ENCODE measurements at places on chromosomes 12 and 14.

DNA sequence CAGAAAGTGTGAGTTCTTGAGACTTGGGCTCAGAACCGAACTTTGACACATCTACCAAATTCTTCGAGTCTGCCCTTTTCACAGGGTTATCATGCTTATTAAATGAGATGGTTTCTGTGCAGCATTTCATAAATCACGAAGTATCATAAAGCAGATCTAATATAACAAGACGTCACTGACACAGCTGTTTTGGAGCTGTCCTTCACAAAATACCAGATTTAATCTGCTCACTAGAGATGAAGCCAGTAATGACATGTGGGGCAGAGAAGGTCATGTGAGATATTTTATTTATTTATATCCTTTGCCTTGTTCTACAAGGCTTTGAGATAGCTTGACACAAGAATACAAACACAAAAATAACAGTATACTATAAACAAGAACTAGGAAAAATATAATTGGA lies 127.0 kb downstream of the RPAP3 start:
- no peak for DNase-seq

GRCh38 chr12:54750-55535 lies 11.6 kb upstream of the IQSEC3 start:
- DNase-seq = no peak

GRCh38 chr14:39615352-39615751 lies 183.1 kb upstream of the FBXO33 start:
- no peak for DNase-seq

- DNase-seq = no peak
Observed at GRCh38 chr14:105064721-105065143, 498 bp downstream of the GPR132 start.

GRCh38 chr14:49636866-49637265 lies 1.8 kb upstream of the DNAAF2 start:
- DNase-seq = no peak

- DNase-seq = no peak
Observed at GRCh38 chr14:51353901-51354300, 113.9 kb downstream of the TMX1 start.

- DNase-seq = peak; percentile 60
Observed at GRCh38 chr14:65170768-65171507, 68.6 kb upstream of the MAX start.

DNA sequence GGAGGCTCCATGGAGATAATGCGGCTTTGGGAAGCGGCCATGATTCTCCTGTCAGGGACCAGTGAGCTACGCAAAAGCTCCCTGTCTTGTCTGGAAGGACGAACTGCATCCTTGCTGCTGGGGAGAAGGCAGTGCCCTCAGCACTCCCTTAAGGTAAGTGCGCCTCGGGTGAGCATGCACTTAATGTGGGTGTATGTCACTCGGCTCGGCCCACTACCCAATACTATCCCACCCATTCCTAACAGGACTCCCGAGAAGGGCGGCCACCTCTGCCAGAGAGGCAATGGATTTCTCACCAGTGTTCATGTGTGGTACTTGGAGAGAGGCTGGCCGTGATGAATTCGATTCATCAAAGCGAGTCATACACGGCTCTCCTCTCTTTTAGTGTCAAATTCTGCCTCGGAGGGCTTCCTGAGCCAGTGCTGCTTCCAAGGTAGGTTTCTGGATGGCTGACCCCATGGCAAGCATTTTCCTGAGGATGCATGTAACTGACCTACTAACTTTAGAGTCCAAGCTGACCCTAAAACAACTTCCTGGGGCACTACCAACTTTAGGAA lies 151.7 kb upstream of the RTL1 start:
- DNase-seq = no peak

DNA sequence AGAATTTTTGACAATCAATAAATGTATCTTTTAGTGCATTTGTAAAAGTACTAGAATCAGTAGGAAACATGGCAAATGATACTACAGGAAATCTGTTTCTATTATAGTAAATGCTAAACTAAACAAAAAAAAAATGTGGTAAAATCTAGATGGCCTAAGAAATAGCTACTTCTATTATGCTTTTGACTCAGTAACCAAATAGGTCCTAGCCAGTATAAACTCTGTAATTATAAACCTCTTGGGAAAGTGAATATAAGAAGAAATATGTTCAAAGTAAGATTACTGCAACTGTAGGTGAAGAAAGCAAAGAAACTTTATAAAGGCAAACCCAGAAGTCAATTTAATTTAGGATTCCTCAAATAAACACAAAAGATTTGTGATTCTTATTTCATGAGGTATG lies 581.2 kb downstream of the LRFN5 start:
- DNase-seq = no peak

- no peak for DNase-seq
Observed at GRCh38 chr12:43066471-43066870, 476.9 kb upstream of the PRICKLE1 start.

GRCh38 chr12:107253361-107253760 lies 160.0 kb upstream of the CRY1 start:
- DNase-seq = no peak

- no peak for DNase-seq
Observed at GRCh38 chr12:104747955-104748354, 210.1 kb downstream of the SLC41A2 start.

- DNase-seq = no peak
Observed at GRCh38 chr14:59182641-59183040, 5.8 kb upstream of the DAAM1 start.

DNA sequence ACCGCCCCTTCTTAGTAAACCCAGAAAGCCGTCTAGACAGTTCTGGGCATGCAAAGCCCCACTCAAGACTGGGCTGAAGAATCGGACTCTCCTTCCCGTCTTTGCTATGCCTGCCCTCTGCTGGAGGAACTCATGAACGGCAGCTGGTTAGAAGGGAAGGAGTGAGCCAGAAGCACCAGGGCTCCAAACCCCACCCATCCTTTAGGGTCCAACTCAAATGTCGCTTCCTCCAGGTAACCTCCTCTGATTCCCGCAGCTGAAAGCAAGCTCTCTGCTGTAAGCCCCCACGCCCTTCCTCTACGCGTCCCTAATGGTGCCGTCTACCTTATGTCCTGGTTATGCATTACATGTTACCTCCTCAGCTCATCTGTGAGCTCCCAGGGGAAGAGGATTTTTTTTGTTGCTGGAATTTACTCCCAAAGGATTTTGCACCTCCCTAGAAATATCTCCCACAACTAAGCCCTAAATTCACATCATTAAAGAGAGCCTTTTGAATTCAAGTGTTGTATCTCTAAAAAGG lies 59.0 kb upstream of the SCN8A start:
- DNase-seq = peak; percentile 56

- no peak for DNase-seq
Observed at GRCh38 chr14:44291366-44291915, 215.6 kb downstream of the FSCB start.

DNA sequence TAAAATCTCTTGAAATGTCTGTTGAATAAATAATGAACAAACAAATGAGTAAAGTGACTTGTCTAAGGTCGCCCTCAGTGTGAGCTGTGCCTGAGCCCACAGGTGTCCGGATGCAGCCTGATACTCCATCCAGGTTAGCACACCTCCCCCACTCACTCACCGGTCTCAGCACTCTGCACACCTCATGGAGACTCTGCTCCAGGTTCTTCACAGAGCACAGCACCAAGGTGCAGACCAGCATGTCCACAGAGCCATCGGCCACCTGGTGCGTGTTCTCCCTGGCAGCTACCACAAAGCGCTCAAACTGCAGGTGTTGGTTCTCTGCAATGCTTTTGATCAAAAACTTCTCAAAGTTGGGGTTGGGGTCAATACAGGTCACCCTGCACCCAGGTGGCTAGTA lies 4.1 kb upstream of the KRT7 start:
- no peak for DNase-seq

- DNase-seq = no peak
Observed at GRCh38 chr12:51621156-51621922, 30.3 kb downstream of the SCN8A start.

DNA sequence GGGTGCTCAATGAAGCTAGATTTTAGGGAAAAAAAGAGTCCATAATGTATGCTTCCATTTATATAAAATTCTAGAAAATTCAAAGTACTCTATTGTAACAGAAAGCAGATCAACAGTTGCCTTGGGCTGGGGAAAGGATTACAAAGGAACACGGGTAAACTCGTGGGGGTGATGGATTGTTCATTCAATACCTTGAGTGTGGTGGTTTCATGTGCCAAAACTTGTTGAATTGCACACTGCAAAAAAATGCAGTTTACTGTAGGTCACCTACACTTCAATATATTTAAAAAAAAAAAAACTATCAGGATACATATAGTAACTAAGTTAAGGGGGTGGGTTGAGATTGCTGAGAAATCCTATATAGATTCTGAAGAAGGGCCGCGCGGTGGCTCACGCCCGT lies 33.6 kb downstream of the PAWR start:
- no peak for DNase-seq

- peak; percentile 43 for DNase-seq
Observed at GRCh38 chr12:90909069-90909770, 45.8 kb downstream of the CCER1 start.

Data from amniotic stem cell (primary cell).